Right ventricle myocardium inferior (tissue), 1 donor: ENCODE measurements at places on chromosomes 2 and 18.

GRCh38 chr2:234678711-234679110 is 181.8 kb upstream of the ARL4C start:
- no peak for DNase-seq

DNA sequence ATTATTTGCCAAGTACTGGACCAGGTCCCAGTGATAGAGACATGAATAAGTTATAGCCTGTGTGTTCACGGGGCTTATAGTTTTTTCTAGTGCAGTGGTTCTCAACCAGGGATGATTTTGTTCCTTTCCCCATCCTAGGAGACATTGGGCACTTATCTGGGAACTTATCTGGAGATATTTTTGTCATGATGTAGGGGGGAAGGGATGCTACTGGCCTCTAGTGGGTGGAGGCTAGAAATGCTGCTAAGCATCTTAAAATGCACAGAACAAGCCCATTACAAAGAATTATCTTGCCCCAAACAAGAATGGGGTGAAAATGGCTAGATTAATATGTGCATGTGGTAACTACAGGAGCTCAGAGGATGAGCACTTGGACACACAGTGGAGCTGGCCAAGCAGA is 75.2 kb downstream of the KLHL29 start:
- DNase-seq = no peak

- DNase-seq = no peak
Observed at GRCh38 chr18:8707556-8708300, 2.4 kb downstream of the MTCL1 start.

- DNase-seq = no peak
Observed at GRCh38 chr2:207847807-207848544, 78.3 kb upstream of the FZD5 start.

DNA sequence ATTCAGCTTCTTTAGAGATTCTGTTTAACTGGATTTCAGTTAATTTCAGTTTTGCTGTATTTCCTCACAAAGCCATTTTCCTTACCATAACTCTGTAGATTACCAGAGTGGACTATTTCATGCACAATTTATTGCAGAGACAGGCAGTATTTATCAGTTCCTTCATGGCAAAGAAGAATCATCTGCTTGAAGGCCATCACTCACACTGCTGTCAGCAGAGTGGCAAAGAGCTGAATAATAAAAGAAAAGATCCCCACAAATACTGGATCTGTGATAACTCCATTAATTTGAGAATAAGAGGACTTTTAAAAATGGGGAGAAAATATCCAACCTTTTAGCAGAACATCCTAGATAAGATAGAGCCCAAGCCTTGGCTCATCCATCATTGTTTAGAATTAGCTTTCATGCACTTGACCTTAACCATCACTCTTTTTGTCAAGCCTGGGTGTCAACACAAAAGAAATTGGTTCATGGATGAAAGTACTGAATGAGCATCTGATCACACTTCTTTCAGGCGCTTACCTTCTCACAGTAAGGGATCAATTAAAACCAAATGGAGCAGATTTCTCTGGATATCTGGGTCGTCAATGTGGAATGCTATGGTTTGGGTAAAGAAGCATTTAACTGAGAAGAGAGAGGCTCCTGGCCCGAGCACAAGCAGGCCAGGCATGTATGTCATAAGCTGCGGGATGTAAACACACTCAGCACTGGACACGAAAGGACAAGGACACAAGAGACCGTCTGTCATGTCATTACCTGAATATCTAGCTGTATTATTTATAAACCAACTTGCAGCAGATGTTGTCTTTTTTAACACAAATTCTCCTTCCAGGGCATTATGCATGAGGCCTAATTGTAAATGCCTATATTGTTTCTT is 376.2 kb downstream of the ZNF521 start:
- DNase-seq = no peak

GRCh38 chr2:105869341-105869740 is 124.6 kb downstream of the NCK2 start:
- DNase-seq = no peak

GRCh38 chr2:43980902-43981301 is 14.9 kb downstream of the LRPPRC start:
- no peak for DNase-seq

- no peak for DNase-seq
Observed at GRCh38 chr2:222862106-222862908, 1.5 kb downstream of the ACSL3 start.

DNA sequence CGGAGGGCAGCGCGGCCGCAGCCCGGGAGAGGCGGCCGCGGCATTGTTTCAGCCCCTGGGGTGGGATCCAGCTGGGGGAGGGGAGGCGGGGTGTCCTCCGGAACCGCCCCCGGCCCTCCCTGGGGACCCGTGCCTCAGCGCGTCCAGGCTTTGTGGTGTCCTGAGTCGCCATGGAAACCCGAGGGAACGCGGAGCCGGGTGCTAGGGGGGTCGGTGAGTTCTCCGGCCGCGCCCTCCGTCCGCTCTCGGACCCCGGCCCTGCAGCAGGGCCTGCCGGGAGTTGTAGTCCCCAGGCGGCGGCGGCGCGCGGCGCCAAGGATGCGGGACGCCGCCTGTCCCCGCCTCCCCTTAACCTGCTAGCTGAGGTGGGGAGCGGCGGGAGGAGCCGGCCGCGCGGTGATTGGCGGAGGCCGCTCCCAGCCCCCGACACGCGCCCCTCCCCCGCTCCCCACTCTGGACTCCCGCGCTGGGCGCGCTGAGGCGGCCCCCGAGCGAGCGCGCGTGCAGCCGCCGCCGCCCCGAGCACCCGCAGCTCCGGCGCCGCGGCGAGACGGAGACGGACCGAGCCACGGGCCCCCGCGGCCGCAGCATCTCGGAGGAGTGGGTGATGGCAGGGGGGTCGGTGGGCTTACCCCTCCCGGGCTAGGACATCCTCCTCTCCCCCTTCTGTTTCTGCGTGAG is at the start of gene DPYSL5:
Gene DPYSL5 (plus strand): TSS at position 478 of the 681 bp plus-strand sequence. CDS start 50,368 bp downstream, outside the sequence.
- no peak for DNase-seq

- DNase-seq = no peak
Observed at GRCh38 chr2:68465081-68465916, 1.8 kb downstream of the FBXO48 start.

GRCh38 chr2:1518331-1518803 is 105.1 kb downstream of the TPO start:
- no peak for DNase-seq

DNA sequence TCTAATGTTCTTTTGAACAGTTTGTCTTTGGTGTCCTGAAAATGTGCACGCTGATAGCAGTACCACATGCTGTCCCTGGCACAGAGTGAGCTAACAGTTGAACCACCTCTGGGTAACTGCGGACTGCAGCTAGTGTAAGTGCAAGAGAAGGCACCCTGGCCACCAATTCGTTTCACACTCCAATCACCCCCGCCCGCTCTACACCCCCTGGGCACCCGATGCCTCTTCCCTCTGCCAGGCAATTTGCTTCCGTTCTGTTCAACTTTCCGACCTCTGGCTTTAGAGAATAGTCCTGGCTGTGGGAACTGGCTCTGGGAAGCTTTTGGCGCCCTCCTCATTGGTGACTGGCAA is 1.4 kb downstream of the DOCK10 start:
- DNase-seq = peak; percentile 20

- no peak for DNase-seq
Observed at GRCh38 chr2:142918624-142919023, 41.2 kb downstream of the KYNU start.

GRCh38 chr2:108182489-108182888 is 57.3 kb upstream of the SULT1C3 start:
- no peak for DNase-seq

- no peak for DNase-seq
Observed at GRCh38 chr2:108586631-108587030, 52.4 kb downstream of the LIMS1 start.

GRCh38 chr2:5741242-5741641 is 49.1 kb downstream of the SOX11 start:
- DNase-seq = no peak

GRCh38 chr2:20195431-20196033 is 29.4 kb downstream of the SDC1 start:
- DNase-seq = peak; percentile 9

- DNase-seq = no peak
Observed at GRCh38 chr2:6978991-6979390, 61.8 kb downstream of the RNF144A start.
